Fibroblast of lung (primary cell): ENCODE measurements at places on chromosomes 16 and 17. TPM values are rescaled to one million over a fixed set of nuclear protein-coding genes. Genes with fewer than 3 reads are reported as not detected.

GRCh38 chr16:58551496-58551895, 36.2 kb downstream of the SETD6 start:
- no peak for DNase-seq

Gene RABEP2
- total RNA-seq = 17.2 and 22.6 TPM in 2 replicates

Gene TEKT1
- total RNA-seq = not detected in 2 replicates

DNA sequence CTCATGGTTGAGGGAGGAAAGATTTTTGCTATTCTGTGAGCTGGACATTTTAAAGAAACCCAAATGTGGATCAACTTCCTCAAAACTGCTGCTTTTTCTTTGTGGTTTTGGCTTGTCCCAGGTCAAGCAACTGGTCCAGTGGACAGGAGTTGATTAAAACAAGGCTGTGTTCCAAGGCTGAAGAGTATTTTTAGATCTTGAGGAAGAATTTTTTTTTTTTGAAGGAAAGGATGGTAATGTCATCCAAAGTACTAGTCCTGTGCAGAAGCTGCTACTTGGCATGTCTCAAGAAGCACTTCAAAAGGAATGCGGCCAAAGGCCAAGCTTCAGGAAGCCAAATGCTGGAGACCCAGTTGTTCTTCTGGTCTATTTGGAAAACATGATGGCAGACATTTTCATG, 8.0 kb upstream of the MYH2 start:
- no peak for DNase-seq

Gene ATF7IP2
- total RNA-seq = 1.2 and 2.6 TPM in 2 replicates

Gene RHBDF2
- total RNA-seq = 3.9 and 5.1 TPM in 2 replicates

Gene ITGAD
- not detected in 2 replicates for total RNA-seq

Gene C16orf89
- total RNA-seq = 5.9 and 9.8 TPM in 2 replicates

Gene HSD11B2
- under 0.01 TPM in 1 of 2 replicates, not detected in the other for total RNA-seq
